ENCODE measurements at places on chromosomes 5 and 9.

- DNase-seq = no peak
These were observed 5.2 kb upstream of the GRK6 start for GRCh38 chr5:177421062-177421798.

DNA sequence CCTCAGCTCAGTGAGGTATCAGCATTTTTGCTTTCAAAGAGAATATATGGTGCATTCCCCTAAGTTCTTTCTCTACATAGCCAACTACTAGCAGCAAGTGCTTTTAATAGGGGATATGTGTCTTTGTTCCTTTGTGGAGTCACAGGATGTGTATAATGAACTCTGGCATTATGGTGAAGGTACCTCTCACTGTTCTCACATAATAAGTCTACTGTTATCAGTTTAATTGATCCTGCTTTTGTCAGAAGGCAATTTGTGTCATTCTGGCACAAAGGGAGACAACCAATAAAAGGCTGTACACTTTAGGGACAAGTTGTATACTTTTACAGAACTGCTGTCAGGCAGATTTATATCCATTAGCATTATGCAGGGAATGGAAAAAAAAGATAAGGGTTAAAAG lies 531.4 kb upstream of the RIOK2 start:
- DNase-seq = no peak

DNA sequence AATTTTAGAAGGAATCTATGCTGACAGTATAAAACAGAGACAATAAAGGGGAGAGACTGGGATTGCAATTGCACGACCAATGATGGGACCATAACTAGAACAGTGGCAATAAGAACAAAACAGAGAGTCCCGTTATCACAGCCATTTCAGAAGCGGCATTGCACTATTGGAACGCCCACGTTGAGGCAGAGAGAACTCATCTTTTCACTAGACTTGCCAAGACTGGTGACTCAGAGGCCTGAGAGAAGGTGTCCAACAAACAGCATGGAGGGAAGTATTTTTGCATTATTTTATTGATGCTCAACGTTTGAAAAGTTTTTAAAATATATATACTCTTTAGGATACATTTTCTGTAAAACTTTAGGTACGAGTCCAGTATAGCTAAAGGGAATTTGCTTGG lies 737.7 kb downstream of the TLE1 start:
- DNase-seq = no peak

DNA sequence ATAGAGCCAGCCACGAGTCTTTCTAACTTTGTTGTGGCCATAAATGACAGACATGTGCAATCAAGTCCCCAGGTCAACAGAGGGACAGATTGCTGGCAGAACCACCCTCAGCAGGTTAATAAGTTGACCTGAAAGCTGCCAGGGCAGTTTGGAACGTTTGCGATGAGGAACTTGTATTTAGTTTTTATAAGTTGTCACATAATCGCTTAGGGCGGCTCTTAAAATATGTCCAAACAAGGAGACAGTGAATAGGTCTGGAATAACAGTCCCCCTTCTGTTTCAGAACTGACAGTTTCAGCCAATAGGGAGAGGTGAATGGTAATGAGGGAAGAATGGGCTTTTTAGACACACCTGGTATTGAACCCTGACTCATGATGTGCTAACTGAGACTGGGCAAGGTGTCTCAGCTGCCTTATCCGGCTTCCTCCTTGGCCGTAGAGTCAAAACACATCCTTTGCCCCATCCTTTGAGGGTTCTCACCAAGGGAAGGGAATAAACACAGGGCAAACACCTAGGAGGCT lies 33.6 kb upstream of the GABRP start:
- DNase-seq = no peak

- no peak for DNase-seq
These were observed 245.4 kb downstream of the EBF1 start for GRCh38 chr5:158854260-158854783.

- no peak for DNase-seq
These were observed 16.2 kb downstream of the PBX3 start for GRCh38 chr9:125763394-125763801.

DNA sequence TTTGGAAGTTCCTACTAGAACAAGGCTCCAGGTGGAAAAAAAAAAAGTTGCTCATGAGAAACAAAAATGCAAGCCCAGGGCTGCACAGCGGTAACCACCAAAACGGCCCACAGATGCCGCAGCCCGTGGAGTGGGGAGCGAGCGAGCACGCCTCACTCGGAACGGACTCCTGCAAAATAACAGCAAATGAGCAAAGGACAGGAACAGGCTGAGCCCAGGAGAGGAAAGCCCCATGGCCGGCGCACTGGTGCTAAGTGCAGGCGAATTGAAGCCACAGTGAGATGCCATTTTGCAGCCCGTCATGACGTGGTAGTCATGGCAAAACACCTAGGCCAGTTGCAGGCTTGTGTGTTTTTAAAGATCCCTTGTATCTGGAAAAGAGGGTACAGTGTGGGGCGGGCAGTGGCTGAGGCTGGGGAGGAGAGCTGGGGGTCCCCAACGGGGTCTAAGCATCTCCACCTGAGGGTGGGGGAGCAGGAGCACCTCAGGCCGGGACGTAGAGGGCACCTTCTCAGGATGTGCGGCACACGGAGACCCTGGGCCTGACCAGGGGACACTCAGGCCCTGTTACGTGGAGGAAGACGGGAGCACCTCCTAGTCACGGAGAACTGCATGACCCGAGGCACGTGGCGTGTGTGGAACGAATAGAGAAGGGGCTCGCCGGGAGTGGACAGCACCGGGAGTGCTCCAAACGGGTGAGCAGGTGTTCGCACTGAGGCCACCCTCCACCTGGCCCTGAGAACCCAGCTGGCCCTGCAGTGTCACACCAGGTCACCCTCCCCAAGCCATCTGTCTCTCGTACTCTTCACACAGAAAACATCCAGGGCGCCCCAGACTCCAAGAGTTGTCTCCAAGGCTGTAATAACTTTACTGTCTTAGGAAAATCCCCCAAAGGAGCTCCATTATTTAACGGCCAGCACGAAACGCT lies 10.7 kb downstream of the GRM6 start:
- DNase-seq = no peak

DNA sequence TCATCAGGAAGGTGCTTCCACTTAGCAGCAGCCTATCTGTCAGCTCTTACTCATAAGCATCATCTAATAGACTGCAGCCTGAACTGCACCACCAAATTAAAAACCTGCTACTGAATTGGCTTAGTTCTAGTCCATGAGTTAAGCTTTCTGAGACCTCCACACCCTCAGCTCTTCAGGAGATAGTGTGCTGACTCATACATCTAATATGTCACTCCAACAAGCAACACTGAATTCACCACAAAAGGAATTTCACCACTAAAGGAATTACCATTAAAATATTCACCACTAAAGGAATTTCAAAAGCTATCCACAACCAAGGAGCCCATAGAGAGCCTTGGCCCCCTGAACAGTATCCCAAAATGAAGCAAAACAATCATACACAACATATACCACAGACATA lies 418.5 kb upstream of the RORB start:
- no peak for DNase-seq

DNA sequence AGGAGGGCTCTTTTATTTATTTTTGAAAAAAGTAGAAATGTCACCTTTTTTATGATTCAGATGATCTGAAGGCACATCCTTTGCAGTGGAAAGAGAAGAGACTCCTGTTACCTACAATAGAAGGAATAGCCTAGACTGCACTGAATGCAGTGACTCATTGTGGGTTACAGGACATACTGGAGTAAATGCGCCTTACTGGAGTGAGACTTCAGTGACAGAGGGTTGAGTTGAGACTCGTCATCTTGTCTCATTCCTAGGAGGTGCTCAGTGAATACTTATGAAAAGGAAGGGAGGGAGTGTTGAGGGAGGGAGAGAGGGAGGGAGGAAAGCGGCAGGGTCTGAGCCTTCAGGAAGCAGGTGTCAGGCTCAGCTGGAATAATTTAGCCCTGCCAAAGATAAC lies 25.2 kb downstream of the ANKRA2 start:
- no peak for DNase-seq

DNA sequence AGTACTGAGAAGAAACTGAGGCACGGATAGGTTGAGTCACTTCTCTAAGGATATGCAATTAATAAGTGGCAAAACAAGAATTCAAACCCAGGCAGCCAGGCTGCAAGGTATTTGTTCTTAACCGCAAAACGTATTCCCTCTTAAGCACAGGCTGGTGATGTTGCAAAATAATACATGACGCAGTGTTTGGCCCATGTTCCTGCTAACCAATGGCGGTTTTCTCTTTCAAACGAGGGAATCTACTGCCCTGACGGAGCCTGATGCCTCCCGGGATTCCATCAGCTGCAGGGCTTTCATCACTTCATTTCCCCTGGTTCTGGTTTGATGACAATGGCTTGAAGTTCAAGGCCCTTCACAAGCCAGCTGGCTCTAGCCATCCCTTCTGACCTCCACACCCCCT lies 154.8 kb downstream of the SLIT3 start:
- no peak for DNase-seq

GRCh38 chr5:88551724-88552345 lies 283.2 kb upstream of the TMEM161B start:
- DNase-seq = no peak

Measured in CMK (cell line).